ENCODE measurements at places on chromosomes 7 and 10.

- DNase-seq, result peak; percentile 34
Measured at GRCh38 chr10:50739618-50740292, at the start of gene ASAH2B. Gene ASAH2B (plus strand): TSS chr10:50739936. CDS start chr10:50745131, 5,195 bp downstream.

DNA sequence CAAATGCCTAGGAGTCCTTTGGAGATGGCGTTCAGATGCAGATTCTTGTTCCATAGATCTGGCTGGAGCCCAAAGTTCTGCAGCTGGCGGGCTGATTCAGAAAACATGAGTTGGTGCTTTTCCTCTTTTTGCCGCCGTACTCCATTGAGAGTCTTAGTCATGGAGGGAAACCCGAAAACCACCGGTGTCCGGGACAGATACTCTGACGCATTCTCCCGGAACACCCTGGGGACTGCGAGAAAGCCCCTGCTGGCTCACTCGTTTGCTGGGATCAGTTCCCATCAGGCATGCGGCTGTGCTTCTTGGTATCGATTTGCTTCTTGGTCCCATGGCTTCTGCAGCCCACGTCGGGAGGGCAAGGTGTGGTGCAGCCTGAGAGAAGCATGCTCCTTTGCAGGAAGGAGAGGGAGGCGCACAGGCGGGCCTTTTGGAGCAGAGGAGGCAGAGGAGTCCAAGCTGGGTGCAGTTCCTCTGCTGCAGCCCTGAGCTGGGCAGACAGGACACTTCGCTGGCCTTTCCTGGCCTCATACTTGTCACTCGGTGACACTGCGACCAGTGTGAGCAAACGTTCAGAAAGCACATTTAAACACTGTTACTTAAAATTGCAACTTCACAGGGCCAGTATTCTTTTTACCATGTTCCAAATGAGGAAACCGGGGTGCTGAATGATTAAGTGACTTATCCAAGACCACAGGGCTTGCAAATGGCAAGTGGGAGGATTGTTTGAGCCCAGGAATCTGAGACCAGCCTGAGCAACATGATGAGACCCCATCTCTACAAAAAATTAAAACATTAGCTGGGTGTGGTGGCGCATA is 30.6 kb upstream of the PFKFB3 start:
- peak; percentile 46 for DNase-seq

GRCh38 chr10:33465747-33466146 is 131.3 kb upstream of the NRP1 start:
- no peak for DNase-seq

- DNase-seq, result no peak
Measured at GRCh38 chr10:124728071-124728829, 15.9 kb downstream of the FAM53B start.

GRCh38 chr7:25218191-25218590 is 10.1 kb downstream of the NPVF start:
- no peak for DNase-seq

DNA sequence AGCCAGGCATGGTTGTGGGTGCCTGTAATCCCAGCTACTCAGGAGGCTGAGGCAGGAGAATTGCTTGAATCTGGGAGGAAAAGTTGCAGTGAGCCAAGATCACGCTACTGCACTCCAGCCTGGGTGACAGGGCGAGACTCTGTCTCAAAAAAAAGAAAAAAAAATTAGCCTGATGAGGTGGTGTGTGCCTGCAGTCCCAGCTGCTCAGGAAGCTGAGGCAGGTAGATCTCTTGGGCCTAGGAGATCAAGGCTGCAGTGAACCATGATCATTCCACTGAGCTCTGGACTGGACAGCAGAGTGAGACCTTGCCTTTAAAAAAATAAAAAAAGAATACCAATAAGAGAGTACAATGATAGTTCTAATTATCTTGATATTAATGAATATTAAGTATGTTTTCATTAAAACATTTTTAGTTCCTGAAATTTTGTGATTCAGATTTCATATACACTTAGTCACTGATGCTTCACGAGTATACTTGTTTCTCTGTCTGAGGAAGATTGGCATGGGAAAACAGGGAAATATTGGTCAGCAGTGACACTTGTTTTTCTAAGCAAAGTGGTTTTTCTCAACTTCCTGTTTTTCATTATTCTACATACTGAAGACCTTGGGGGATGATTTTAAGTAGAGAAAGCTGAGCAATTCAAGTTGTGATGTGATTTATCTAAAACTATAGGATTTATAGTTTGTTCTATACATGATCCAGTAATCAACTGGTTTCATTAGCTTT is 76.8 kb downstream of the ADK start:
- DNase-seq, result no peak

DNA sequence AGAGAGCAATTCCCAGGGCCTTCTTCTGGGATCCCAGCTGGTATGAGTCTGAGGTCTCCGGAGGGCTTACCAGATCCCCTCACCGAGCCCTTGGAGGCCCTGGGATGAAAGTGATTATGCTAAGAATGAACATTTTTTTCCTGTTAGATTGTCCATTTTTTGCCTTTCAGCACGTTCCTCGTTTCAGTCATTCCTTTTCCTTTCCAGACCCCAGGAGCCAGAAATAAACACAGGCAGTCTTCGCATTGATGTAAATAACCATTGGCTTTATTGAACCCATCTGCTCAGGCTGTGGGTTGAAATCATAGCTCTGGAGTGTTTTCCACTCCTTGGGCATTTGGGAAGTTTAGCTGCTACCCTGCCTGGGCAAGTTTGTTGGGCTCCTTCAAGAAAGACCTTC is 320.9 kb upstream of the AUTS2 start:
- no peak for DNase-seq

DNA sequence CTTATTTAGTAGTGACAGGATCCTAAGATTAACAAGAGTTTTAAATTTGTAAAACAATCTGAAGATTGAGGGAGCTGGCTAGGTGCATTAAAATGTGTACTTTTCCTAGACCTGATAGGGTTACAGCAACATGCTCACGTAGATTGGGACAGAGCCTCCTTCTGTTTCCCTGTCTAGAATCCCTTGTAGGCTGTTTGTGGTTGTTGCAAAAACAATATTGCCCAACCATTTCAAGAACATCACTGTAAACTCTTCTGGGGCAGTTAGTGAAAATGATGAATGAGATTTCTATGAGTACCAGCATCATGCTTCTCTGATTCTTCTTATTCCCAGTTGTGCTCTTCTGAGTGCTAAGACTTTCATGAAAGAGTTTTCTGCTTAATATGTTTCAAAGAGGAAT is 14.7 kb upstream of the CPED1 start:
- DNase-seq, result no peak

DNA sequence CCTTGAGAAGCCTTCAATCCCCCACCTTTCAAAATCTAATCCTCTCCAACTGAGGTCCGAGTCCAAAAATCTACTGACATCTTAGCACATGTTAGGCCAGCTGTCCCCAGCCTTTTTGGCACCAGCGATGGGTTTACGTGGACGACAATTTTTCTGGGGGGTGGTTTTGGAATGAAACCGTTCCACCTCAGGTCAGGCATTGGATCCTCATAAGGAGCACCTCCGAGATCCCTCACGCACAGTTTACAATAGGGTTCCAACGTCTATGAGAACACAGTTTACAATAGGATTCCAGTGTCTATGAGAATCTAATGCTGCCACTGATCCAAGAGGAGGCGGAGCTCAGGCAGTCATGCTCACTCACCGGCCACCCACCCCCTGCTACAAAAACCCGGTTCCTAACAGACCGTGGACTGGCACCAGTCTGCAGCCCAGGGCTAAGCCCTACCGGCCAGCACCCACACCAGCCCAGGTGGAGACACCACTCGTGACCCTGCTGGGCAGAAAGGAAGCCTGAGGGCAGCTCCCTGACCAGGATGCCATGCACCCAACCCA is 107.6 kb downstream of the DIP2C start:
- no peak for DNase-seq

DNA sequence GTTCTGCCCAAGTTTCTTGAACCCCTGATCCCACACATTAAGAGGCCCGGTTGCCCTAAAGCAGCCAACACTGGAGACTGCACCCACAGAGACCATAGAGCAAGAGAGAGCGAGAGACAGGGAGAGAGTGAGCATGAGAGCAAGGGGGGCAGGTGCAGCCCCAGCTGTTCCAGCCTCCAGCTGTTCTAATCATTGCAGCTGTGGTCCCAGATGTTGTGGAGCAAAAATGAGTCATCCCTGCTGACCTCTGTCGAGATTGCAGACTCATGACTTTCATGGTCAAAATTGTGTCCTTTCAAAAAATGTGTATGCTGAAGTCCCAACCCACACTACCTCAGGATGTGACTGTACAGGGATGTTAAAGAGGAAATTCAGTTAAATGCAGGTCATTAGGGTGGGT is 143.9 kb upstream of the FRMD4A start:
- no peak for DNase-seq

GRCh38 chr7:22698767-22699166 is 28.2 kb upstream of the IL6 start:
- DNase-seq, result no peak

DNA sequence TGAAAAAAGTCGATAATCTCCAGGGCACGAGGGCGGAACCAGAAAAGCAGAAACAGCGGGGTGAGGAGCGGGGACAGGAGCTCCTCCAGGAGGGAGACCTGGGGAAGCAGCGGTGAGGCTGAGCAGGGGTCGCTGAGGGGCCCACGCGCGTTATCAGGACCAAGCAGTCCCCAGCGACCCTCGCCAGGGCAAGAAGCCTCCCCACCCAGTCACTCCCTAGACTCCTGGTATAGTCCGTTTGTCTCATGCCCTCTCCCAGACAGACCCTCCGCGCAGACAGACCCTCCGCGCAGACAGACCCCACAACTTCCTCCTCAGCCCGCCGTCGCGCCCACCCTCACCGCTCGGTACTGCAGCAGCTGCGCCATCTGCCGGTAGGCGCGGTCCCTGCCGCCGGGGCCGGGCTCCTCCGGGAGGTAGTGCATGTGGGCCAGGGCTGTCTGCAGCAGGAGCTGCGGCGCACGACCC is 6.3 kb downstream of the ATG9B start:
- DNase-seq, result no peak

DNA sequence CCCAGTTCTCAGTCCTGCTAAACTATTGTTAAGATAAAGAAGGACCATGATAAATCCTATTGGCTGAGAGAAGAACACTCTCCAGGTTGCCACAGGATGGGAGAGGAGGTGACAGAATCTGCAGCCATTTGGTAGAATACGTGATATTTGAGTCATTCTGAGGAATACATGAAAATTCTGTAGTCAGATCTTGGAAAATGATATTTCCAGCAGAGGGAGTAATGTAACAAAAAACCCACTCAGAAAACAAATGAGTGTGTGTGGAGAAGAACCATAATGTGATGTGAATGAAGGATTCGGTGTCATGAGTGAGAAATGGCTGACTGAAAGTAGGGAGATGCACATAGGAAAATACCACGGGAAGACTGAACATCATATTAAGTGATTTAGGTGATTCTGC is 128.5 kb upstream of the PFKP start:
- DNase-seq, result no peak

- DNase-seq, result no peak
Measured at GRCh38 chr7:24049296-24049695, 234.7 kb upstream of the NPY start.

GRCh38 chr10:13670311-13670710 is 83.5 kb downstream of the PRPF18 start:
- DNase-seq, result no peak

DNA sequence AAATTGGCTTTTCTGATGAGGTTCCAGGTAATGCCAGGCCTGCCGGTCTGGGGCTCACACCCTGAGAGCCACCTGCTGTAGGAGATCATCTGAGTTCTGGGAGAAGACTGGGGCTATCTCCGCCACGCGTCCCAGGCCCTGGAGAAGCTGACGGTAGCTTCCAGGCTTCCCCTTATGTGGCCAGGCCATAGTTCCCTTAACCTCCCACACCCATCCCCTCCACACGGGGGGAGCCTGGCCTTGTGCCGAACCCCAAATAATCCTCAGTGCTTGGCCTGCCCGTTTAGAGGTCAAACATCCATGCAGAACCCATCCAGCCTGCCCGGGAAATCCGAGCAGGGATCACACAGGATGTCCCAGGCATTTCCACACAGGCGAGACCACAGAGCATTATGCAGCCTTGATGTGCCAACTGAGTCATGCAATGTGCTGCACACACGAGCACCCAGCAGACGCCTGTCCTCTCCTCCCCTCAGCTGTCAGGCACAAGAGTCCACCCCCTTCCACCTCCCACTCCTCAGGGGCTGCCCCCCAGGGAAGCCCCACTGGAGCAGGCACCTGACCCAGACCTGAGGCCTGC is 176.2 kb downstream of the PRKAG2 start:
- no peak for DNase-seq

DNA sequence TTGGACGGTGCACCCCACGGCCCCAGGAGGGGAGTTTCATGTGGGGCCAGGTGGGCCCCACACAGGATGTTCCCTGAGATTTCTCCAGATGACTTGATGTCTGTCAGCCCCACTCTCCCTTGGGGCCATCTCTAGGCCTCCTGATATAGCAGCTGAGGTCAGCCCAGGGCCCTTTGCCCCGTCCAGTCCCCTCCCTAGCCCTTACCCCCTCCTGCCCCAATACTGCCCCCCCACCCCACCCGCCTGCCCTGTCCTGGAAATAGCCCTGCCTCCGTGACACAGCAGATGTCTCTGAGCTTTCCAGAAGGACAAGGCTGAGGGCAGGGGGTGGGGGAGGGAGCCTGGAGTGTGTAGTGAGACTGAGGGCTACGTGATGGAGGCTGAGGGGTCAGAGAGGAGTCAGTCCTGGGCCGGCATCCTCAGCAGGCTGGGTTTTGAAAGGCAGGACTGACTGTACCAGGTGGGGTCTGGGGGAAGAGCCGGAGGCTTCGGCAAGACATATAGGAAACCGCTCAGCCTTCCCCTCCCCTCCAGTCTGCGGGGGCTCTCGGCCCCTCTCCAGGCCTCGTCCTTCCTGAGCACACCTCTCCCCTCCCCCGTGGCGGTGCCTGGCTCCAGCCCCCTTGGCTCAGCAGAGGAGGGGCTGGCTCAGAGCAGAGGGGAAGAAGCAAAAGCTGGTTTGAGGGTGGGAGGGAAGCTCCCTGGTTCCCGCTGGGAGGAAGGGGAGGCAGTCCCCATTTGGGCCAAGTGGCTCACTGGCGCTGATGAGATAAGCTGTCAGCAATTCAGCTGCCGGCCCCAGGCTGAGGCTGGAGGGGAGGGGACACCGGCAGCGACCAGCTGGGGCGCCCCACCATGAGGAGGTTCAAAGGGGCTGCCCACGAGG is 2.0 kb downstream of the FLNC start:
- no peak for DNase-seq

DNA sequence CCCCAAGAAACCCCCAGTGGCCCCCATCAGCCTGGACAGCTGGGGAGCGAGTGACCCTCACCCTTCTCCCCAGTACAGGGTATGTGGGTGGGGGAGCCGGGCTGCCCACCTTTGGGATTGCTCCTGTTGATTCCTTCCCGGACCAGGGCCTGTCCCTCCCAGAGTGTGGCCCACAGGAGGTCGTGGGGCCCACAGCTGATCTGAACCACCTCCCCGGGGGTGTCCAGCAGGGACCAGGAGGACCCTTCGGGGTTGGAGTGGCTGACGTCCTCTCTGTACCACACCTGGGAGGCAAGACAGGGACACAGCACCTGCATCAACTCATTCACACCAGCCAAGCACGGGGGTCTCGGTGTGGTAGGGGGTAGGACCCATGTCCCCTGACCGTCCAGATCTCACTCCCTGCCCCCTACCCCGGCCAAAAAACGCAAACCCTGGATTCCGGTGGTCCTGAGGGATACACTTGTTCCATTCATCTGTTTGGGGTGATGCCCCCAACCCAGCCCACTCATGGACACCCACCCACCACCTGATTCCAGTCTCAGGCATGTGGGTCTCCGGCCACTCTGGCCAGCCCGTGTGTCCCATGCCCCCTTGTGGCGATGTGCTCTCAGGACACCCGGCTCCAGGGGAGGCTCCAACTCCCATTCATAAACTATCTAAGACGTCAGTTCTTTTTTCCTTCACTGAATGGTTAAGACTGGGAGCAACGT is 10.9 kb downstream of the TECPR1 start:
- peak; percentile 10 for DNase-seq

GRCh38 chr10:88113232-88113631 is 249.8 kb downstream of the PTEN start:
- no peak for DNase-seq

Measured in fibroblast of the conjunctiva (primary cell).